T-cell (primary cell): ENCODE measurements at places on chromosomes 4 and X. TPM values are rescaled to one million over a fixed set of nuclear protein-coding genes. Genes with fewer than 3 reads are reported as not detected.

The ADH1C gene
- 0.20 TPM for total RNA-seq

The TCEAL6 gene
- total RNA-seq = not detected

DNA sequence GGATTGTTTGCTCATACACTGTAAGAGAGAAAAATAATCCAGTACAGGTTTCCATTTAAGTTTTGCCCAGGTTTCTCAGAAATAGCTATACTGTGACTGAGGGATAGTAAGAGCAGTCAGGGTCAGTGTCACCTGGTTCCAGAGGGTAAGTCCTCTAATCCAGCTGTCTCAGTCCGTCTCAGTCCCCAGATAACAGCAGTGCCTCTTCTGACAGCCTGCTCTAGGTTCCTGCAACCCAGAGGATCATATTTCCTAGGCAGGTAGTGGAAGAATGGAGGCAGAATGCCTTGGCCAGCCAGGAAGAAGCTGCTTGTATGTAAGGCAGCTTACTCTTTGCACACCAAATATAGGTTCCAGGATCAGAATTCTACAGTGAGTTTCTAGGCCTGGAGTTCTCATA, 22.6 kb upstream of the GNRHR start:
- DNase-seq = no peak
- H3K4me1 ChIP-seq = no peaks in the 10 kb centered on the region
- no peak overlapping the region for H3K4me3 ChIP-seq
- no peaks in the 10 kb centered on the region for H3K27me3 ChIP-seq
- no peak overlapping the region for H3K27ac ChIP-seq

GRCh38 chrX:1378306-1378759, 13.6 kb downstream of the SLC25A6 start:
- no peak overlapping the region for H3K4me3 ChIP-seq
- peaks cover 2% of the 10 kb centered on the region for H3K36me3 ChIP-seq
- DNase-seq = no peak
- H3K27me3 ChIP-seq = no peaks in the 10 kb centered on the region
- peaks cover 10% of the 10 kb centered on the region for H3K4me1 ChIP-seq

The ASB9 gene
- total RNA-seq = not detected

DNA sequence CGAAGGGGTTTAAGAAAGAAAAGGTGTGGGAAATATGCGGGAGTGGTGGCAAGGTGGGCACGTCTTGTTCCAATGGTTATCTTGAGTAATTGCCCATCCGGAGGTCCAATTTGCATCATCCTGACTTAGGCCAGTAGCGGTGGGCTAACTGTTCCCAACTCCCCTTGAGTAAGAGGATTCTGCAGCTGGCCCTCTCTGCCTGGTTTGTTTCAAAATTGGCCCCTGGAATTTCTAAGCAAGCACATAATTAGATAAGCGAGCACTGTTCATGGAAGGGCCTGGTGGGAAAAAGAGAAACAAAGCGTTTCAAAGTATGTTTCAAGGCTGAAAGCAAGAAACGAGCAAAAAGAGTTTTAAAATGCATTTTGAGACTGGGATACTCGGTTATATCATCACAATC, 198.2 kb downstream of the CEP135 start:
- no peaks in the 10 kb centered on the region for H3K36me3 ChIP-seq
- no peaks in the 10 kb centered on the region for H3K4me1 ChIP-seq
- H3K27ac ChIP-seq = no peak overlapping the region
- DNase-seq = no peak
- H3K27me3 ChIP-seq = no peaks in the 10 kb centered on the region
- no peak overlapping the region for H3K4me3 ChIP-seq

The MAGEC3 gene
- total RNA-seq = not detected

The AADAT gene
- not detected for total RNA-seq

- H3K4me3 ChIP-seq = no peak overlapping the region
- no peaks in the 10 kb centered on the region for H3K27me3 ChIP-seq
- no peak overlapping the region for H3K27ac ChIP-seq
These were observed 199.8 kb upstream of the GATB start for GRCh38 chr4:151960449-151961230.

- no peaks in the 10 kb centered on the region for H3K4me1 ChIP-seq
- no peak for DNase-seq
- H3K27ac ChIP-seq = no peak overlapping the region
- H3K4me3 ChIP-seq = no peak overlapping the region
- H3K27me3 ChIP-seq = no peaks in the 10 kb centered on the region
- no peaks in the 10 kb centered on the region for H3K36me3 ChIP-seq
These were observed 931.6 kb downstream of the RAPGEF2 start for GRCh38 chr4:160034501-160034900.

- H3K4me3 ChIP-seq = no peak overlapping the region
- H3K27me3 ChIP-seq = peaks cover 21% of the 10 kb centered on the region
- H3K27ac ChIP-seq = no peak overlapping the region
- no peaks in the 10 kb centered on the region for H3K4me1 ChIP-seq
- no peak for DNase-seq
- H3K36me3 ChIP-seq = no peaks in the 10 kb centered on the region
These were observed 2.3 kb upstream of the RNF212 start for GRCh38 chr4:1115528-1116293.

- no peak for DNase-seq
- no peak overlapping the region for H3K27ac ChIP-seq
- no peaks in the 10 kb centered on the region for H3K27me3 ChIP-seq
- H3K36me3 ChIP-seq = no peaks in the 10 kb centered on the region
- H3K4me3 ChIP-seq = no peak overlapping the region
These were observed 124.5 kb downstream of the RAPGEF2 start for GRCh38 chr4:159227378-159227777.

DNA sequence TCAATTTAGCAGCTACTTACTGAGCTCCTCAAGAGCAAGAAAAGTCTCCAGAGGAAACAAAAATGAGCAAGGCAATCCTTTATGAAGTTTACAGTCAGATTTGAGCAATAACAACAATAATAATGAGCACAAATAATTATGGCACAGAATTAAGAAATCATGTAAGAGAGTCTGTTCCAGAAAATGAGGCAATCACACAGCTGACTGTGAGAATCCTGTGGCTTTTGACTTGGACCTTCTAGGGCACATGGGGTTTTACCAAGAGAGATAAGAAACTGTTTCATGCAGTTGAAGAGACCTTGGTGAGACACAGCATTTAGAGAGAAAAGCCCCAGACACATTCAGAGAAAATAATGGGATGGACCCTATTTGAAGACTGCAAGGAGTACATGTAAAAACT, 362.6 kb upstream of the MAGEB2 start:
- H3K27ac ChIP-seq = no peak overlapping the region
- no peaks in the 10 kb centered on the region for H3K36me3 ChIP-seq
- DNase-seq = no peak
- no peaks in the 10 kb centered on the region for H3K4me1 ChIP-seq
- no peak overlapping the region for H3K4me3 ChIP-seq
- no peaks in the 10 kb centered on the region for H3K27me3 ChIP-seq

The BBS12 gene
- total RNA-seq = 0.43 TPM

DNA sequence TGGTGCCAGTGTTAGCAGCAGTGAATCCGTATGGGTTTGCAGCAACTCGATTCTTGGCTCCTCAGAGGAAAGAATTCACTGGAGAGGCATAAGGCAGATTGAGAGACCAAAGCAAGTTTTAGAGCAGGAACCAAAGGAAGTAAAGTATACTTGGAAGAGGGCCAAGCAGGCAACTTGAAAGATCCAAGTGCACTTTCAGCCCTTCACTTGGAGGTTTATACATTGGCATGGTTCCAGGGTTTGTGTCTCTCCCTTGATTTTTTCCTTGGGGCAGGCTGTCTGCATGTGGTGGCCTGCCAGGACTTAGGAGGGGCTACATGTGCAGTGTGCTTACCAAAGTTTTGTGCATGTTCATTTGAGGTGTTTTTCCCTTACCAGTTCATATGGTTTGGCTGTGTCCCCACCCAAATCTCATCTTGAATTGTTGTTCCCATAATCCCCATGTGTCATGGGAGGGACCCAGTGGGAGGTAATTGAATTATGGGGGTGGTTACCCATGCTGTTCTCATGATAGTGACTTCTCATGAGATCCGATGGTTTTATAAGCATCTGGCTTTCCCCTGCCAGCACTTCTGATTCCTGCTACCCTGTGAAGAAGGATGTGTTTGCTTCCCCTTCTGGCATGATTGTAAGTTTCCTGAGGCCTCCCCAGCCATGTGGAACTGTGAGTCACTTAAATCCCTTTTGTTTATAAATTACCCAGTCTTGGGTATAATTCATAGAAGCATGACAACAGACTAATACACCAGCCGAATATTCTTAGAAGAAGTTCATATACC, 86.2 kb upstream of the TSPAN5 start:
- no peak for DNase-seq
- H3K4me3 ChIP-seq = no peak overlapping the region
- no peaks in the 10 kb centered on the region for H3K27me3 ChIP-seq
- no peak overlapping the region for H3K27ac ChIP-seq

DNA sequence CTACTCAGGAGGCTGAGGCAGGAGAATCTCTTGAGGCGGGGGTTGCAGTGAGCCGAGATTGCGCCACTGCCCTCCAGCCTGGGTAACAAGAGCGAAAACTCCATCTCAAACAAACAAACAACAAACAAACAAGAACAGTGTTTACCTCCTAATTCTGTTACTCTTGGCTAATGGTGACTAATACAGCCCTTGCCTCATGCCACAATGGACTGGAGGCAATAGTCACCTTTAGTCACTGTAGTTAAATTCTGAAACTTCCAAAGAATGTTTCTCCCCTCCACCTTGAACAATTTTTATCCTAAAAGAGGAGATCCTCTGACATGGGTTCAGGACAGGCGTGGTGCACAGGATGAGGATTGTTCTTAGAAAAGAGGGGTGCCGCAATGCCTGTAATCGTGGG, 241.2 kb upstream of the CTSO start:
- H3K27me3 ChIP-seq = no peaks in the 10 kb centered on the region
- H3K36me3 ChIP-seq = no peaks in the 10 kb centered on the region
- H3K4me1 ChIP-seq = no peaks in the 10 kb centered on the region
- DNase-seq = no peak
- H3K27ac ChIP-seq = no peak overlapping the region

The AIFM1 gene
- 15.6 TPM for total RNA-seq

The NR3C2 gene
- total RNA-seq = 34.2 TPM

DNA sequence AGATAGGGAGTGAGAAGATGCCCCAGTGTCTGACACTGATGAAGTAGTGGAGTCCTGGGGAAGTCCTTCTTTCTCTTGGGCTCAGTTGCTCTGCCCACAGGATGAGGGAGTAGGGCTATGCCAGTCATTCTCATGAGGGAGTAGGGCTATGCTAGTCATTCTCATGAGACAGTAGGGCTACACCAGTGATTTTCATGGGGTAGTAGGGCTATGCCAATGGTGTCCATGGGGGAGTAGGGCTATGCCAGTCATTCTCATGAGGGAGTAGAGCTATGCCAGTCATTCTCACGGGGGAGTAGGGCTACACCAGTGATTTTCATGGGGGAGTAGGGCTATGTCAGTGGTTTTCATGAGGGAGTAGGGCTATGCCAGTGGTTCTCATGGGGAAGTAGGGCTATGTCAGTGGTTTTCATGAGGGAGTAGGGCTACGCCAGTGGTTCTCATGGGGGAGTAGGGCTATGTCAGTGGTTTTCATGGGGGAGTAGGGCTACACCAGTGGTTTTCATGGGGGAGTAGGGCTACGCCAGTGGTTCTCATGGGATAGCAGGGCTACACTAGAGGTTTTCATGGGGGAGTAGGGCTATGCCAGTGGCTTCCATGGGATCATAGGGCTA, 43.3 kb upstream of the SOD3 start:
- DNase-seq = no peak
- no peak overlapping the region for H3K4me3 ChIP-seq
- H3K4me1 ChIP-seq = no peaks in the 10 kb centered on the region

DNA sequence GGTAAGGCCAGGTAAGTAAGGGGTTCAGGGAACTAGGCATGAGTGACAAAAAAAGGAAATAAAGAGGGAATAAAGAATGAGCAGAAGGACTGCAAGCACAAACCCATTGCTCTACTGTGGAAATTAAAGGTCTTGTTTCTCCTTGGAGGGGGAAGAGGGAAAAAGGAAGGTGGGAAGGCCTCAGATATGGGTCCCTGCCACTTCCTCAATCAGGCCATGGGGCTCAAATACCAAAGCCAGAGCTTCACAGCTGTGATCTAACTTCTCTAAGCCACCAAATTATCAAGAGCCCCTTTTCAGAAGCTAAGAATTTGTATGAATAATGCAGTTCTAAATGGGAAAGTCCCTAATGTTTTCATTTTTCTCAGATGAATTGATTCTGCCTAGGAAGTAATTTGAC, 4.7 kb downstream of the USP51 start:
- H3K27ac ChIP-seq = no peak overlapping the region
- DNase-seq = no peak
- H3K4me1 ChIP-seq = peaks cover 8% of the 10 kb centered on the region
- H3K27me3 ChIP-seq = no peaks in the 10 kb centered on the region

The OPN1MW gene
- total RNA-seq = not detected

GRCh38 chr4:76003035-76003434, 4.3 kb downstream of the CXCL9 start:
- H3K4me1 ChIP-seq = no peaks in the 10 kb centered on the region
- no peak overlapping the region for H3K27ac ChIP-seq
- no peak overlapping the region for H3K4me3 ChIP-seq

The PABPC1L2A gene
- not detected for total RNA-seq

- no peak for DNase-seq
- no peaks in the 10 kb centered on the region for H3K27me3 ChIP-seq
- H3K4me1 ChIP-seq = no peaks in the 10 kb centered on the region
- H3K36me3 ChIP-seq = no peaks in the 10 kb centered on the region
These were observed 82.6 kb downstream of the CHM start for GRCh38 chrX:85964744-85965143.

The PPARGC1A gene
- total RNA-seq = not detected

DNA sequence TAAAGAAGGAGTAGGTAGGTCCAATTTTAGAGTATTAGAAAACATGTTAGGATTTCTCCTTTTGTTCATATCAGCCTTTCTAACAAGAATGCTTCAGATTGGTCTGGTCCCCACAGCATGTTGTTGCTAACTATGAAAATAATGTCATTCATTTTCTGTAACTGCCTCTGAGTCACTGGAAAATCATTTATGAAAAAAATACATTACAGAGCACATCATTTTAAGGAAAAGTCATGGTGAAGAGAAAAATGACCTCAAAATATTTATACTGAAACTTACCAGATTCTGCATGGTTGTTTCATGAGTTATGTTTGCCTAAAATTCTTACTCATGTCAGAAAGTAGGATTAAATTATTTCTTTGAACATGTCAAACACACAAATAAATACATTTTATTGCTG, 35.2 kb downstream of the DTHD1 start:
- DNase-seq = no peak
- H3K27me3 ChIP-seq = no peaks in the 10 kb centered on the region
- H3K4me1 ChIP-seq = peaks cover 2% of the 10 kb centered on the region
- H3K27ac ChIP-seq = no peak overlapping the region
- H3K36me3 ChIP-seq = no peaks in the 10 kb centered on the region
- H3K4me3 ChIP-seq = no peak overlapping the region

GRCh38 chrX:46687619-46688018, 71.3 kb downstream of the SLC9A7 start:
- no peaks in the 10 kb centered on the region for H3K27me3 ChIP-seq
- no peak for DNase-seq

DNA sequence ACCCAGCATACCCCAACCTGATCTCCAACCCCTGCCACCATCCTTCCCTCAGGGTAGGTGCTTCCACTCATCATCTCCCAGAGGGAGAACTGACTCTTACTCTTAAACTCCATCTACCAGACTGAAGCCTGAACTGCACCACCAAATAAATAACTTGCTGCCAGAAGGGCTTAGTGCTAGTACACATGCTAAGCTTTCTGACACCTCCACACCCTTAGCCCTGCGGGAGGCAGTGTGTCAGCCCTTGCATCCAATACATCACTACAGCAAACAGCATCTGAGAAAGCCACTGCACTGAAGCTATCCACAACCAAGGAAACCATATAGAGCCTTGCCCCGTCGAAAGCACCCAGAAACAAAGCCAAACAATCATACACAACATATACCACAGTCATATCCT, 68.6 kb upstream of the MCF2 start:
- no peak overlapping the region for H3K27ac ChIP-seq
- no peaks in the 10 kb centered on the region for H3K27me3 ChIP-seq
- no peaks in the 10 kb centered on the region for H3K4me1 ChIP-seq
- no peak overlapping the region for H3K4me3 ChIP-seq
- DNase-seq = no peak
